ENCODE measurements at places on chromosomes 12 and 14.

GRCh38 chr12:42729535-42729900 lies 140.0 kb upstream of the PRICKLE1 start:
- no peak for DNase-seq

DNA sequence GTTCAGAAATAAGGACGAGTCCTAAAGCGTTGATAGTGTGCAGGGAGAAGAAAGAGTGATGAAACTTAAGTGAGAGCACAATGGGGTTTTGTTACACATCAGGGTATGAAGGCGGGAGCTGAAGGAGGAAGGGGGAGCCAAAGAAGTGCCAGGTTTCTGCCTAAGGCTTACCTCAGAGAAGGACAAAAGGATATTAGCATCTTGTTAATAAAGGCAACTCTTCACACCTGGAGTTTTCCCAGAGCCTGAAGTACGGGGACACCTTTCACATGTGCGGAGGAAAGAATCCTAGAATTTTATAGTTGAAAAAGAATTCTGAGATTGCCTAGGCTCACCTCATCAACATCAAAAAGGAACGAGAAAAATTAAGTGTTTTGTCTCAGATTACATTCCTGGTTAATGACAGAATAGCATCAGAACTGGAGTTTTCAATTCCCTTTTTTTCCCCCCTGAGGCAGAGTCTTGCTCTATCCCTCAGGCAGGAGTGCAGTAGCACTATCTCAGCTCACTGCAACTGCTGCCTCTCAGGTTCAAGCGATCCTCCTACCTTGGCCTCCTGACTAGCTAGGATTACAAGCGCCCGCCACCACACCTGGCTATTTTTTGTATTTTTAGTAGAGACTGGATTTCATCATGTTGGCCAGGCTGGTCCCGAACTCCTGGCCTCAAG lies 2.2 kb upstream of the SAV1 start:
- DNase-seq: no peak

- no peak for DNase-seq
Observed at GRCh38 chr14:69234106-69234505, 25.9 kb upstream of the GALNT16 start.

GRCh38 chr12:4975574-4975973 lies 65.9 kb downstream of the KCNA1 start:
- DNase-seq: no peak

DNA sequence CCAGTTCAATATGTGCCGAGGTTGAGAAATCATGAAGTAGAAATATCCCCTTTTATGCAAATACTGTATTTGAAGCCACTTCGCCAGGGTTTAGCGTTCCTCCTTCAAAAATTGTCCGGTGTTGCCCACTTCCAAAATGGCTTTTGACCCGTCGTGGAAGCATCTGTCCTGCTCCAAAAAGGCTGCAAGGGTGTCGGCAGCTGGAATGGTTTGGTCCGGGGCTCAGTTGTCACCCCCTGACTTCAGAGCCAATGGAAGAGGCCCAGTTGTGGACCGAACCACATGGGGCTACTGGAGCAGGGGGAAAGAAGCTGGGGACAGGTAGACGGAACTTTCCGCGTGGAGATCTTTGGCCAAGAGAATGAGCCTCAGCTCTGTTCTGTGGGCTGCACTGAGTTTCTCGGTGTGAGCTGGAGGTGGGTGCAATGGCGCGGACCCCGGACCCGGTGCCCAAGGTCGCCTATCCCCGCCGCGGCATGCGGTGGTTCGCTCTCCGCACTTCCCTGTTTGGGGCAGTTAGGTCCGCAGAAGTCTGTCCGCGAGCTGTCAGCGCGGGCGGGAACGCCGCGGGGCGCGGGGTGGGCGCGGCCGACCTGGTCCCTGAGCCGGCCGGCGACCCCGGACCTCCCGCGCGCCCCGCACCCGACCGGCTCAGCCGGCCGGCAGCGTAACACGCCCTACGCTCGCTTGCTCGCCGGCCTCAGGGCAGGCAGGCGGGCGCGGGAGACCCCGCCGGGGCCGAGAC lies at the start of gene ANKRD13A:
ANKRD13A (plus strand) TSS at position 527 of the 745 bp plus-strand sequence. CDS start 259 bp downstream, outside the sequence.
- DNase-seq: peak; percentile 73

DNA sequence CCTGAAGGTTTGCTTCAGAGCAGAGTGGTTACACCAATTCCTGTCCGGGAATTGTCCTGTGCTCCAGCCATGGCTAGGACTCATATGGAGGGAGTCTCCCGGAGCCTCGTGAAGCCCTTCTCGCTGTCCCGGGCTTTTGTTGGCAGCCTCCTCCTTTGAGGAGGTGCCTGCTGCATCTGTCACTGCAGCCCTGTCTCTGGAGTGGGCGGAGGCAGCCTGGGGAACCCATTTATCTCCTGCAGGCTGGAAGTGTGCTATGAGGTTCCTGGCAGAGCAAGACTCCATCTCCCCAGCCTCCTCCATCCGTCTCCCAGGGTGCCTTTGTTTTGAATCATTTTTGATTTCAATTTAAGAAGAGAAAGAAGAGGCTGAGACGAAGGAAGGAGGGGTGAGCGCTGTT lies 355.3 kb downstream of the GLT1D1 start:
- DNase-seq: no peak

GRCh38 chr12:116210131-116210530 lies 67.4 kb downstream of the MED13L start:
- DNase-seq: no peak

DNA sequence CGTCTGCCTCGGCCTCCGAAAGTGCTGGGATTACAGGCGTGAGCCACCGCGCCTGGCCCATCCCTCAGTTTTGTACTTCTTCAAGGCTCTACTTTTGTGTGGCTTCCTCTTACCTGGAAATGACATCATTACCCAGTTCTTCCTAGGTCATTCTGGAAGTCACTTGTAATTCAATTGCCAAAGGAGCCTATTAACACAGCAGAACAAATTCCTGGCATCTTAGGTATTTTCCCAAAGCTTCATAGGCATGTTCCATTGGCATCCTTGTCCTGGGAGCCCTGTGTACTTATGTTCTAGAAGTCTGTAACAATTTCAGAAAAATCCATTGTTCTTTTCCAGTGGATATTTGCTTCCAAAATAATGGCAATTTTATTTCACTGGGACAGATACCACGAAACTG lies 60.6 kb downstream of the DAAM1 start:
- DNase-seq: no peak

GRCh38 chr14:103280278-103280928 lies 53.6 kb upstream of the EIF5 start:
- DNase-seq: no peak

- DNase-seq: no peak
Observed at GRCh38 chr14:24458736-24459135, 16.2 kb upstream of the SDR39U1 start.

DNA sequence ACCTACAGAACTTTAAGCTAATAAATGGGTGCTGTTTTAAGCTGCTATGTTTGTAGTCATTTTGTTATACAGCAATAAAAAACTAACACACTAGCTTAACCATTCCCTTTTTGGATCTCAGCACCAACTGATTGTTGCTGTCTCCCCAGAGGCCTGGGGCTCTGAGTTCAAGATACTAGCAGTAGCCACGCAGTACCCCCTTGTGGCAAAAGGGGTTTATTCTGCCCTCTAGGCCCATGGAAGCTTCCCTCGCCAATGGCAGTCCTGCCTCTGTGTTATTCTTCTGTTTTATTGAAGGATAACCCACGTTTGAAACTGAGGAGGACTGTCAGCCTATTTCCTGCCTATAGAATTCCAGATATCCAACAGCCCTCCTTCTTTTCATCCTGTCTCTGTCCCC lies 455.3 kb upstream of the ATP2B1 start:
- no peak for DNase-seq

DNA sequence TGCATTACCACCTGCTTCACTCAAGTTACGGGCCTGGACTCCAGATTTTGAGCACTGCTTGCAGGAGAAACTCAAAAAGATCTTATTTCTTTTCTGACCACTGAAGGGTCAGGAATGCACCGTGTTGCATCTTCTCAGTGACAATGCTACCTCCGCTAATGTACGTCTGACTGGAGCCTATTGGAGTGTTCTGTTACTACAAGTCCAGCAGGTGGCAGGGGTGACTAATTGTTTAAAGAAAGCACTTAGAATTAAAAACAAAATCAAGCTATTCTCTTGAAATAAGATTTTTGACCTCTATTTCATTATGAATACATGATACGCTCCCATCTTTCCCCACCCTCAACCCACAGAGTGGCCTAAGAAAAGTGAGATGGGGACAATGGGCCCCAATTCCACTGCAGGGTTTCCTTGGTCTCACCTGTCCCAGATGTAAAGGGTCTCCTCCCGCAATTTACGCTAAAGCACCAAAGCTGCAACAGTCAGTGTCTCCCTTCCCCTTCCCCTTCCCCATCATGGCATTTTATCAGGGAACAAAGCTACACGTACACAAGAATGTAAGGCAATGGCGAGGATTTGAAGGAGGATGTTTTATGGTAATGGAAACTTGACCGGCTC lies 2.2 kb downstream of the TBPL2 start:
- no peak for DNase-seq

- no peak for DNase-seq
Observed at GRCh38 chr12:75820848-75821578, 210.6 kb downstream of the PHLDA1 start.

GRCh38 chr12:100453951-100454350 lies 19.7 kb upstream of the NR1H4 start:
- no peak for DNase-seq

GRCh38 chr12:132284071-132284826 lies 45.1 kb downstream of the GALNT9 start:
- no peak for DNase-seq

DNA sequence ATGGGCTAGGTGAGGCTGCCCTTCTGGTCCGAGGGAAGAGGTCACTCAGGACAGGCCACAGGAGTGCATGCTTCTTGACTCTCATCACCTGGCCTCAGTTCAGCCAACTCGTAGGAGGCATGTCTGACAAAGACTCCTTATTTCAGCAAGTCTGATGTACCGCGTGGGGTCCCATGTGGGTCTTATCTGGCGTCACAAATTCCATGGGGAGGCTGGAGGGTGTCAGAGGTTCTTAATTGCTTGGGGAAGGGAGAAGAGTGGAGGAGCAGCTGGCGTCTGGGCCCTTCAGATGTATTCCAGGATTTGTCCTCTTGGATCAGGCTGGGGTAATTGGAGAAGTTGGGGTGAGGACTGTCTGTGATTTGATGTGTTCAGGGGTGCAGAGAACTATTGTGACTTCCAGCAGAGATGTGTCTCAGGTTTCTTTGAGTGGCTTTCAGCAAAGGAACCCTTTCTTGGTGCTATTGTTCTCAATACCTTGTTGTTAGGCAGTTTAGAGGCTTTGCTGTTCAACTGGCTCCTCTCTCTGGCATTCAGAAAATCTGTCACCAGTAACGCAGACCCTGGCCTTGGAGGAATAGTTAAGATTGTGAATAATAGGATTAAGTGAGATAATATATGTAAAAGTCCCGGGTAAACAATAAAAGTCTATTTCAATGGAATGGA lies 60.1 kb downstream of the SUSD6 start:
- DNase-seq: no peak

DNA sequence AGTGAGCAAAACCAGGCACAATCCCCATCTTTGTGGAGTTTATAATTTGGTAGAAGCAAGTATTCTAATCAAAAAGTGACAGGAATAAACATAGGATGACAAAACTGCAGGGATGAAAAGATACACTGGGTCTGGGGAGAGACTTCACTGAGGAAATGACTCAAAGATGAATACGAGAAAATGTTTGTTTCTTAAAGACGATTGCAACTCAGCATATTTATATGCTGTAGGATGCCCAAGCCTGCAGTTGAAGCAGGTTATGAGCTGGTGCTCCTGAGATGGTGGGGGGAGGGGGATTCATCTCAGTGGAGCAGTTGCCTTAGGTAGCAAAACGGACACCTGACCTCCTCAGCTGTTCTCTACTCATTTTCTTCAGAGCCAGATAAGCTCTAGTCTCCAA lies 13.4 kb upstream of the SLC38A4 start:
- no peak for DNase-seq

DNA sequence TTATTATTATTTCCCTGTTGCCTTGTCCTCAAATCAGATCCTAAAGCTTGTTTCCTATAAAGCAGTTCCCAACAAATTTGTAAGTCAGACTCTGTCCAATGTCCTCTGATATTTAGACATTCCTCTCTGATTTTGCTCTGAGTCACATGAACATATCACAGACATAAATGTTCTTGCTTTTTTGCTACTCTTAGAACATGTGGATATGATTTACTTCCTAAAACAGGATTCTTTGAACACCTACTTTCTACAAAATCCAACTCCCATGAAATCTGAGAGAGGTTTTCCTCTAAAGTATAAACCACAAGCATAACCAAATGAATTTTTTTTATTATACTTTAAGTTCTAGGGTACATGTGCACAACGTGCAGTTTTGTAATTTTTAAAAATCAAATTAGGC lies 181.3 kb upstream of the SLC38A2 start:
- no peak for DNase-seq

DNA sequence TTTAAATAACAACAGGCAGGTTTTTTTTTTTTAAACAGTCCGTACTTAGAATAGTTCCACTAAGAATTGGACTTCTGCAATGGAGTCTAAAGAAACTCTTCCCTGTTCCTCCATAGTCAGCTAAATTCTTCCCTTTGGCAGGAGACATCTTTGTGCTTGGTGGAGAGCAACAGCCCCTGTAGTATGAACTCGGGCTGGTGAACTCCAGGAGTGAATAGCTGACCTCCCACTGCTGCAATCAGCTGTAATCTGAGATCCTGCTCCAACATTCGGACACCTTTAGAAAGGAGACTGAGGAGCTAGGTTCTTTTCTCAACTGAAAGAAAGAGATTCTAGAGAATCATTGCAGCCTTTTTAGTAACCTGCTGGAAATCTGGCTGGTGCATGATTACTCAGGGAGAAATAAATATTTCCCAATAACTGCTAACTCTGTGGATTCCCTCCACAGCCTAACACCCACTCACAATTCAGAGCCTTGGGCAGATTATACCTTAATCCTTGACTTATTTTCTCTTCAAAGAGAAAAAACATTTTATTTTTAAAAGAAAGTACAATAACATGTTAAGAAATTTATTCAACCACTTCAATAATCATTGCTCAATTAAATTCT lies 25.6 kb upstream of the DBX2 start:
- DNase-seq: no peak

DNA sequence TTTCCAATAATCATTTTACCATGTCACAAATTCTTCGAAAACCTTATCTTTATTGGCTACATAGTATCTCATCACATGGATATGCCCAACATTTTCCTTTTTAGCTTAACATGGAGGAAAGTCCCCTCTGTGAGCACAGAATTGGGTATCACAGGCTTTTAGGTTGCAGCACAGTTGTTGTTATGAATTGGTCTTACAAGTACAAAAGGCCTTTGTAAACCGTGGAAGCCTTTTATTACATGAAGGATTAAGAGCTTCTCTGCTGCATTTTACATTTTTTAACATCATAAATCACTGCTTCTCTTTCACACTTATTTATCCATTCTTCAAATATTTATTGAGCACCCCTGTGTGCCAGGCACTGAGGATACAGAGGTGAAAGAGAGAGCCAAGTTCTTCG lies 26.2 kb downstream of the UBE3B start:
- DNase-seq: no peak

GRCh38 chr12:130582286-130582685 lies 133.8 kb downstream of the RIMBP2 start:
- no peak for DNase-seq

Measured in D721Med (cell line).